ENCODE measurements at places on chromosomes 7 and 10.
A peak's percentile ranks its signal among the peaks of the same experiment; 100 is the strongest.

GRCh38 chr10:34854147-34854601, 39.1 kb upstream of the PARD3 start:
- no peak for DNase-seq

GRCh38 chr7:106599343-106599698, 61.6 kb downstream of the CCDC71L start:
- no peak for DNase-seq

- no peak for DNase-seq
Measured at GRCh38 chr10:11373717-11374171, 237.7 kb downstream of the USP6NL start.

- DNase-seq = no peak
Measured at GRCh38 chr7:14714161-14714728, 188.3 kb downstream of the DGKB start.

- no peak for DNase-seq
Measured at GRCh38 chr10:75028748-75029147, 82.7 kb upstream of the SAMD8 start.

GRCh38 chr10:20887706-20888555, 9.2 kb downstream of the NEBL start:
- DNase-seq = no peak

GRCh38 chr10:117462424-117462792, 80.1 kb upstream of the EMX2 start:
- DNase-seq = no peak

DNA sequence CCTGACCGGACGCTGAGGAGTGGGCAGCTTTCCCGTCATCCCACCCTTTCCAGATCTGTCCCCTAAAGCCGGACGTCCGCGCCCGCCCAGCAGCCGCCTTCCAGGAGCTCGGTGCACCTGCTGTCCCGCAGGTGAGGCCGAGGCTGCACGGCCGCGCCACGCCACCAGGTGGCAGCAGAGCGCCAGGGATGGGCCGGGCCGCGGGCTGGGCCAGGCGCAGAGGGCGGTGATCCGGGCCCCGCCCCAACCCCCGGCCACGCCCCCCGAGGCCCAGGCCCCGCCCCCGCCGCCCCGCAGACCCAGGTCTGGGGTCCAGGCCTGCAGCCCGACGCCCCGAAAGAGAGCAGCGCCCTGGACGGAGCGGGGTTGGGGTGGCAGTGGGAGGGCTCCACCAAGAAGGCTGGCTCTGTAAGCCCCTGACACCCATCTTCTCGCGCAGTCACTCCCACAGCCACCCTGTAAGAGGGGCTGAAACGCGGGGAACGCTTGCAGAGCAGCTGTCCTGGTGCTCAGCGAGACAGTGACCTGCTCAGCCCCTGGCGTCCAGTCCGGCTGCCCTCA, 32.2 kb downstream of the FOXL3 start:
- DNase-seq = peak; percentile 78

- DNase-seq = no peak
Measured at GRCh38 chr10:24305551-24306506, 96.9 kb downstream of the KIAA1217 start.

GRCh38 chr10:51892965-51893658, 193.7 kb upstream of the CSTF2T start:
- no peak for DNase-seq

DNA sequence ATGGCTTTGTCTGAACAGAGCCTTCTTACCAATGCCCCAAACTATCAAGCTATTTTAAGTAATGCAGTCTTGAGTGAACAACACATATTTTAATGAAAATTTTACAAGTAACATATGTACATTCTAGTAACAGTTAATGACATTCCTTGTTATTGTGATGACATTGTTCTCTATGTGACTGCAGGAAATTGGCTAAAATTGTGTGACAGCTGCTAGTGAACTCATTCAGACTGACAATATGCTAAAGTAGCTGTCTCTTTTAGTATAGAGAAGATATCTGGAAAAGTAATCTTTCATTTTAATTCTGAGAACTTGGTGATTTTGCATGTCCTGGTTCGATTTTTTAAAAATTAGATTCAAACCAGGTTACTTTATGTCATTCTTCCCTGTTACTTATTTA, 259.8 kb upstream of the MAGI2 start:
- DNase-seq = no peak

GRCh38 chr10:10053051-10053450, 964.6 kb upstream of the CELF2 start:
- DNase-seq = no peak

DNA sequence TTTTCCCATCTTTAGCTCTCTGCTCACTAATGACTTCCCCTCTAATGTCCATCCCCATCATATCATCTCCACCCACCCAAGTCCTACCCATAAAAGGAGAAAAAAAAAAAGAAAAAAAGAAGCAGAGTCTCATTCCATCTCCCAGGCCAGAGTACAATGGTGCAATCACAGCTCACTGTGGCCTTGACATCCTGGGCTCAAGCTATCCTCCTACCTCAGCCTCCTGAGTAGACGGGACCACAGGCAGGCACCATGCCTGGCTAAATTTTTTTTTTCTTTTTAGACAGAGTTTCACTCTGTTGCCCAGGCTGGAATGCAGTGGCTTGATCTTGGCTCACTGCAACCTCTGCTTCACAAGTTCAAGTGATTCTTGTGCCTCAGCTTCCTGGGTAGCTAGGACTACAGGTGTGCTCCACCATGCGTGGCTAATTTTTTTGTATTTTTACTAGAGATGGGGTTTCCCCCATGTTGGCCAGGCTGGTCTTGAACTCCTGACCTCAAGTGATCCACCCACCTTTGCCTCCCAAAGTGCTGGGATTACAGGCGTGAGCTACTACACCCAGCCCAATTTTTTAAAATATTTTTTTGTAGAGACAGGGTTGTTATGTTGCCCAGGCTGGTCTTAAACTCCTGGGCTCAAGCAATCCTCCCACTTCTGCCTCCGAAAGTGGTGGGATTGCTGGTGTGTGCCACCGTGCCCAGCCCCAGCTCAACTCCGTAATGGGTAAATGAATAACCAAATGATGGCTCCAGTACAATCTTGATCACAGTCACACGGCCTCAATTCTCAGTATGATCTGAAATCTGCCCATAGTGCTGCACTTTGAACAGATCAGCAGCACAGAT, 24.6 kb upstream of the SGMS1 start:
- no peak for DNase-seq
